Stimulated activated CD4-positive, alpha-beta T cell treated with anti-CD3 and anti-CD28 coated beads, Interleukin-1b, Interleukin-23, amount 100 ng/mL, for 24 hours (primary cell): ENCODE measurements at places on chromosomes 16 and 17.

DNA sequence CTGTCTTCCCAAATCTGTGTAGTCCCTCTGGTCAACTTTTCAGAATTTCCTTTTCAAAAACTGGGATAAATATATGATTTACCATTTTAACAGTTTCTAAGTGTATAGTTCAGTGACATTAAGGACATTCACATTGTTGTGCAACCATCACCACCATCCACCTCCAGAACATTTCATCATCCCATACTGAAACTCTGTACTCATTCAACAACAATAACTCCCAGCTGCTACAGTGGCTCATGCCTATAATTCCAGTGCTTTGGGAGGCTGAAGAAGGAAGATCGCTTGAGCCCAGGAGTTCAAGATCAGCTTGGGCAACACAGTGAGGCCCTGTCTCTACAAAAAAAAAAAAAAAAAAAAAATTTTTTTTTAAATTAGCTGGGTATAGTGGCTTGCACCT lies 131.0 kb downstream of the AATF start:
- no peak for DNase-seq

GRCh38 chr17:4998732-4999429 lies 1.1 kb downstream of the KIF1C start:
- DNase-seq: no peak

- DNase-seq: no peak
Observed at GRCh38 chr16:87216841-87217275, 100.3 kb downstream of the C16orf95 start.

DNA sequence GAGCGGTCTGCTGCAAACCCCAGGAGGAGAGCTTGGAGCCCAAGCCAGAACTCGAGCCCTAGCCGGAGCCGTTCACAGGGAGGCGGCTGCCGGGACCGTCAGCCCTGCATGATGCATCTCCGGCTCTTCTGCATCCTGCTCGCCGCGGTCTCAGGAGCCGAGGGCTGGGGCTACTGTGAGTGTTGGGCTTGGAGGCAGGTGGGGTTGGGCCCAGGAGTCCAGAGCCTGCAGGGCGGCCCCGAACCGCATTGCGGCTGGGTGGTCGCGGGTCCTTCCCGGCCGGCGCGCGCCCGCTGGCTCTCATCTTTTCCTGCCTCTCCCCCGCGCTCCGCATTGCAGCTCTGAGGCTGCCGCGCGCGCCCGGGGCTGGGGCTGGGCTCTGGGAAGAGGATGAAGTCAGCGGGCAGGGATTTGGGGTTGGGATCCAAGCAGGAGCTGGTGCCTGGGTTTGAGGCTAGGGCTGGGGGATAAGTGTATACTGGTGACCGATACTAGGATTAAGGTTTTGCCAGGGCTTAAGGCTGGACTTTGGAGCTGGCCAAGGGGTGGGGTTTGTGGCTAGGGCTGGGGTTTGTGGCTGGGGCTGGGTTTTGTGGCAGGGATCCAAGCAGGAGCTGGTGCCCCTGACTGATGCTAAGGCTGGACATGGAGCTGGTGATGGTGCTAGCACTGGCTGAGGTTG lies 532 bp downstream of the CNTNAP1 start:
- no peak for DNase-seq

GRCh38 chr17:78725448-78726021 lies 56.5 kb downstream of the CYTH1 start:
- DNase-seq: no peak

DNA sequence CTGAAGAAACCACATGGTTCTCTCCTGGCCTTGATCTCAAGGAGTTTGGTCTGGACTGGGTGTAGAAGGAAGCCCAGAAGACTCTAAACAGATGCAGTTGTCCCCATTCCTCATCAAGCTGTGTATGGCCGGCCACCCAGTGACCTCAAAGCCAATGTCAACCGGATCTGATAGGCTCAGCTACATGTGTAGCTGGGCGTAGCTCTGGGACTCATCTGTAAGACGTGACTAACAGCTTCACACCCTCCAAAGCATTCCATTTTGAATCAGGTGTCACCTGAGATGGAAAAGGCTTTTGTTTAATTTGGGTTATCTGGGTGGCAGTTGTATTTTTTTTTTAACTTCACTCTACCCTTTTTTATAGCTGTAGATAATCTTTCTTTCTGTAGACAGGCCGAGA lies 130.4 kb downstream of the ABCC12 start:
- DNase-seq: no peak

- no peak for DNase-seq
Observed at GRCh38 chr16:9071377-9071776, 20.1 kb upstream of the HAPSTR1 start.
